ENCODE measurements at places on chromosomes 12 and 14. TPM values are rescaled to one million over a fixed set of nuclear protein-coding genes. Genes with fewer than 3 reads are reported as not detected.
A peak's percentile ranks its signal among the peaks of the same experiment; 100 is the strongest.

The C12orf50 gene
- total RNA-seq: not detected

The PLEKHG7 gene
- not detected for total RNA-seq

The AHNAK2 gene
- 0.77 TPM for total RNA-seq

- peaks cover 11% of the 10 kb centered on the region for H3K4me1 ChIP-seq
- no peaks in the 10 kb centered on the region for H3K27me3 ChIP-seq
- no peak overlapping the region for H3K27ac ChIP-seq
- peak overlapping the region; percentile 95 for H3K4me3 ChIP-seq
- no peak for DNase-seq
- peaks cover 5% of the 10 kb centered on the region for H3K36me3 ChIP-seq
Observed at GRCh38 chr12:56298828-56299227, 1.3 kb downstream of the CS start.

The CLEC4C gene
- not detected for total RNA-seq
